RPMI7951 (cell line): ENCODE measurements at places on chromosomes 4 and X. TPM values are rescaled to one million over a fixed set of nuclear protein-coding genes. Genes with fewer than 3 reads are reported as not detected.

Gene TXK
- total RNA-seq: 2.3 and 2.5 TPM in 2 replicates

Gene VCX3A
- total RNA-seq: not detected in 2 replicates

Gene IL15
- total RNA-seq: 4.4 and 4.7 TPM in 2 replicates

Gene EMCN
- 0.59 TPM in 1 of 2 replicates, not detected in the other for total RNA-seq

Gene PRKG2
- not detected in 2 replicates for total RNA-seq

DNA sequence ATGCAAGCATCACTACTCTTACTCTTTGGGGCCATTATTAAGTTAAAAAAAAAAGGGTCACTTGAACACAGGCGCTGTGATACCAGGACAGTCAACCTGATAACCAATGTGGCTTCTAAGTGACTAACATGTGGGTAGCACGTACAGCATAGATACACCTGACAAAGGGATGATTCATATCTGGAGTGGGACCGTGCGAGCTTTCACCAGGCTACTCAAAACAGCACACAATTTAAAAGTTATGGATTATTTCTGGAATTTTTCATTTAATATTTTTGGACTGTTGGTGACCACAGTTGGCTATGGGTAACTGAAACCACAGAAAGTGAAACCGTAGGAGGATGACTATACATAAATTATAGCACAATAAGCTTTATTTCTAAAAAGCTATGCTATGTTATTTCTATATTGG is 113.8 kb upstream of the STIM2 start:
- no peak for DNase-seq

- DNase-seq: peak; percentile 29
Observed at GRCh38 chrX:103157496-103158316, 57.2 kb upstream of the BEX4 start.

GRCh38 chr4:4780729-4781244 is 78.7 kb upstream of the MSX1 start:
- peak; percentile 36 for DNase-seq

GRCh38 chrX:139532834-139533233 is 2.3 kb downstream of the F9 start:
- no peak for DNase-seq

DNA sequence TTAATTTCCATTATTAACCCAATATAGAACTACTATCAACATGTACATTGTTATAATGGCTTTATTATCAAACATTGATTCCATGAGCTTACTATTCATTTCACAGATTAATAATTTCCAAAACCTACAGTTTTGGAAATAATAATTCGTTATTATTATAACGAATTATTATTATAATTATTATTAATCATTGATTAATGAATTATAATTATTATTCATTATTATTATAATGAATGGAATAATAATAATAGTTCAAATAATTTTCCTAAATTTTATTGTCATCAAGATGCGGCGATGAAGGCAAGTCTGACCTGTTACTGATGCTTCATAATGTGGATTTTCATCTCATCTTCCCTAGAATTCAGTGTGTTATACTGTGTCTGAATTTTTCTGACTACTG is 22.0 kb downstream of the CTSO start:
- DNase-seq: no peak

GRCh38 chr4:36173905-36174304 is 70.4 kb downstream of the ARAP2 start:
- DNase-seq: no peak

DNA sequence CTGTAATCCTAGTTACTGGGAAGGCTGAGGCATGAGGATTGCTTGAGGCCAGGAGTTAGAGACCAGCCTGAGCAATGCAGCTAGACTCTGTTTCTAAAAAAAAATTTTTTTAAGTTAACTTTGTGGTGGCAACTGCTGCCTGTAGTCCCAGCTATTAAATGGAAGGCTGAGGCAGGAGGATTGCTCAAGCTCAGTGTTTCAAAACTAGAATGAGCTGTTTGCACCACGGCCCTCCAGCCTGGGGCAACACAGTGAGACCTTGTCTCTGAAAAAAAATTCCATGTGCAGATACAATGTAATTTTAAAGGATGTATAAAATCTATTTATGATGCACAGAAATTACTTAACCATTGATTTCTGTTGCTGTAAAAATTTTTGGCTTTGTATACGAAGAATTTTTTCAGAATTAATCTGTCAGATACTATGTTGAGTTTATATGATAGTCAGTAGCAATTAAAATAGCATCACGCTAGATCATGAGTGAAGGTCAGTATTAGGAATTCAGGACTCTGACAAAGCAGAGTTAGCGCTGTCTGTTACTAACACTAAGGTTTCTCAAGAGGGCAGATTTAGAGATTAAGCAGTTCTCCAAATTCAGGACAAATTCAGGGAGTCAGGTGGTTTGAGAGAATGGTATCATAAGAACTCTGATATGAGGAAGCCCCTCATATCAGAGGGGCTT is 8.3 kb upstream of the AGA start:
- peak; percentile 54 for DNase-seq

DNA sequence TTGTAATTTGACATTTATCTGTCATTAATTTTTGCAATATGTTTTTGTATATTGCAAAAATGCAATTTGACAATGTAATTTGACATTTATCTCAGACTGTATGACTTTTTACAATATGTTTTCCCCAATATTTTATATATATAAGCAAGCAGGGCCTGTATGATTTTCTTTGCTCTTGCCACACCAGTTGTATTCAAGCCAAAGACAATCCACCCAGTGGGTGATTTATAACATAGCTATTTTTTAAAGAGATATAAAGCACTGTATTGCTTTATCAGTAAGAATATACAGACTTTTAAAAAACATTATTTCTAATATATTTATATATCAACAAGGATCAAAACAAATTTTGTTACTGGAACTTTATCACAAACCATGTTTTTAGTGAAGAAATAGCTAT is 47.3 kb downstream of the SLIT2 start:
- DNase-seq: no peak

- no peak for DNase-seq
Observed at GRCh38 chrX:140355922-140356321, 148.9 kb downstream of the SOX3 start.

- DNase-seq: peak; percentile 40
Observed at GRCh38 chr4:119559044-119559647, 69.5 kb downstream of the PDE5A start.

DNA sequence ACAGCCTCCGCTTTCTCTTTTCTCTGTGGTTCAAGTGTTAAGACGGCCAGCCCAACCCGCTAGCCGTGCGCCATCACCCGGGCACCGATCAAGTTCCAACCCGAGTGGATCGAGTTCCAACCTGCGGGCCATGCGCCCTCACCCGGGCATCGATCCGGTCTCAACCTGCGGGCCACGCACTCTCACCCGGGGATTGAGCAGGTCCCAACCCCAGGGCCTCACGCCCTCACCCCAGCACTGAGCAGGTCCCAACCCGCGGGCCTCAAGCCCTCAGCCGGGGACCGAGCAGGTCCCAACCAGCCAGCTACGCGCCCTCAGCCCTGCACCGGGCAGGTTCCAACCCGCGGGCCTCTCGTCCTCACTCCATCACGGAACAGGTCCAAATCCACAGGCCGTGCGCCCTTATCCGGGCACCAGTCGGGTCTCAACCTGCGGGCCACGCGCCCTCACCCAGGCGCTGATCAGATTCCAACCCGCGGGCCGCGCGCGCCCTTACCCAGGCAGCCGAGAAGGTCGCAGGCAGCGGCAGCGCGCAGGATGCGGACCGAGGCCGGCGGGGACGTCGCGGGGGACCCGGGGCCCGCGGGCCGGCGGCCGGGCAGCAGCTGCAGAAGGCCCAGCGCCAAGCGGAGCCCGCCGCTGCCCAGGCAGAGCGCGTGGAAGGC is 443 bp downstream of the GPR143 start:
- DNase-seq: peak; percentile 50

DNA sequence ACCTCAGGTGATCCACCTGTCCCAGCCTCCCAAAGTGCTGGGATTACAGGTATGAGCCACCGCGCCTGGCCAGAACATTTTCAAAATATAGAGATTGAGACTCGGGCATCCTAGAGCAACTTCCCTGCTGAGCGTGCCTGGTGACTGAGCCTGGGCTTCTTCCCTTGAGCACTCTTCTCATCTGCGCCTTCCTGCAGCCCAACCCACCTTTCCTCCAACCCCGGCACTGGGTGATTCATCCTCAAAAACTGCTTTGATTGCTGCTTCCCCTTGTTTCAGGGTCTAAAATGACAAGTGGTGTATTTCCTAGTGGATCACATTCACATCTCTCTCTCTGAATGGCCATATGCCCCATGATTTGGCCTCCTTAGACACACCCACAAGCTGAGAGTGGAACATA is 37.8 kb downstream of the PHKA2 start:
- no peak for DNase-seq

- DNase-seq: peak; percentile 52
Observed at GRCh38 chr4:169225812-169226211, 44.9 kb downstream of the SH3RF1 start.

GRCh38 chr4:102429553-102429952 is 71.6 kb upstream of the NFKB1 start:
- DNase-seq: peak; percentile 88

GRCh38 chr4:169159624-169160171 is 111.1 kb downstream of the SH3RF1 start:
- DNase-seq: peak; percentile 30

DNA sequence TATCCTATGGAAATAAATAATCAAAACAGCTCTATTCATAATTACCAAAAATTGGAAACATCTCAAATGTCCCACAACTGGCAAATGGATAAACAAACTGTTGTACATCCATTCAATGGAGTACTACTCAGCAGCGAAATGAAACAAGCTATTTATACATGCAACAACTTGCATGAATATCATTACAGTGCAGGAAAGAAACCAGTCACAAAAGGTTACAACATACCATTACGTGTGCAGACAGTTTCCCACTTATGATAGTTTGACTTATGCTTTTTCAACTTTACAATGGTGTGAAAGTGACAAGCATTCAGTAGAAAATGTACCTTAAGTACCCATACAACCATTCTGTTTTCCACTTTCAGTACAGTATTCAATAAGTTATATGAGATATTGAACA is 82.3 kb downstream of the NEK1 start:
- DNase-seq: no peak

- DNase-seq: peak; percentile 87
Observed at GRCh38 chr4:76850010-76850441, 47.9 kb downstream of the SOWAHB start.

DNA sequence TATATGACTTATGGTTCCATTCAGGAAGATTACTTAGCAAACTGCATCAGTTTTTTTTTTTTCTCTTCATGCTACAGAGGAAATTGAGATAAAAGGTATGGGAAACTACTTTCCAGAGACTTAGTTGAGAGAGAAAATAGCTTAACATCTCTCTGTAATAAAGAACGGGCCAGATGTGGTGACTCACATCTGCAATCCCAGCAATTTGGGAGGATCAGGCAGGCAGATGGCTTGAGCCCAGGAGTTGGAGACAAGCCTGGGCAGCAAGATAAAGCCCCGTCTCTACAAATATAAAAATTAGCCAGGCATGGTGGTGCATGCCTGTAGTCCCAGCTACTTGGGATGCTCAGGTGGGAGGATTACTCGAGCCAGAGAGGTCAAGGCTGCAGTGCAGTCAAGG is 271.2 kb upstream of the TENM3 start:
- peak; percentile 67 for DNase-seq

DNA sequence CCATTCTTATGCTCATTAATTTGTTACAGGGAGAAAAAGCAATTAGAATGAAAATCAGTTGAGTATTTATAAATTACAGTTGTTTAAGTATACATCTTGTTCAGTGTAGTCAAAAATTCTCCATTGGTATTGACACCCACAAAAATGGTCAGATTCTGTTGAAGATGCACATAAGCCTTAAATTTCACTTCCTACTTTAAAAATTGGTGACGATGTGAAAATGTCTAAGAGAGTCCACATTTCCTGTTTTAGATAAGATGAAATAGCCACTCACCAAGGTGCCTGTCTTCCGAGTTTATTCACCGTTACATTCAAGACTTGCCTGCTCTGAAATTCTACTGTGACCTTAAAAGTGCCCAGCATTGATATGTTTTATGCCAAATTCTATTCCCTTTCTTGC is 93.6 kb downstream of the GPR143 start:
- DNase-seq: no peak

GRCh38 chrX:138930583-138930945 is 219.0 kb upstream of the FGF13 start:
- no peak for DNase-seq

DNA sequence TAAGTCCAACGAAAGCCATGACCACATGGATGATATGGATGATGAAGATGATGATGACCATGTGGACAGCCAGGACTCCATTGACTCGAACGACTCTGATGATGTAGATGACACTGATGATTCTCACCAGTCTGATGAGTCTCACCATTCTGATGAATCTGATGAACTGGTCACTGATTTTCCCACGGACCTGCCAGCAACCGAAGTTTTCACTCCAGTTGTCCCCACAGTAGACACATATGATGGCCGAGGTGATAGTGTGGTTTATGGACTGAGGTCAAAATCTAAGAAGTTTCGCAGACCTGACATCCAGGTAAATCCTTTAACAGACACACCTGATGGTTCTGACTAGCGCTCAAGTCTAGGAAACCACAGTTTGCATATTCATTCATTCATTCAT is 6.0 kb downstream of the SPP1 start:
- DNase-seq: no peak

DNA sequence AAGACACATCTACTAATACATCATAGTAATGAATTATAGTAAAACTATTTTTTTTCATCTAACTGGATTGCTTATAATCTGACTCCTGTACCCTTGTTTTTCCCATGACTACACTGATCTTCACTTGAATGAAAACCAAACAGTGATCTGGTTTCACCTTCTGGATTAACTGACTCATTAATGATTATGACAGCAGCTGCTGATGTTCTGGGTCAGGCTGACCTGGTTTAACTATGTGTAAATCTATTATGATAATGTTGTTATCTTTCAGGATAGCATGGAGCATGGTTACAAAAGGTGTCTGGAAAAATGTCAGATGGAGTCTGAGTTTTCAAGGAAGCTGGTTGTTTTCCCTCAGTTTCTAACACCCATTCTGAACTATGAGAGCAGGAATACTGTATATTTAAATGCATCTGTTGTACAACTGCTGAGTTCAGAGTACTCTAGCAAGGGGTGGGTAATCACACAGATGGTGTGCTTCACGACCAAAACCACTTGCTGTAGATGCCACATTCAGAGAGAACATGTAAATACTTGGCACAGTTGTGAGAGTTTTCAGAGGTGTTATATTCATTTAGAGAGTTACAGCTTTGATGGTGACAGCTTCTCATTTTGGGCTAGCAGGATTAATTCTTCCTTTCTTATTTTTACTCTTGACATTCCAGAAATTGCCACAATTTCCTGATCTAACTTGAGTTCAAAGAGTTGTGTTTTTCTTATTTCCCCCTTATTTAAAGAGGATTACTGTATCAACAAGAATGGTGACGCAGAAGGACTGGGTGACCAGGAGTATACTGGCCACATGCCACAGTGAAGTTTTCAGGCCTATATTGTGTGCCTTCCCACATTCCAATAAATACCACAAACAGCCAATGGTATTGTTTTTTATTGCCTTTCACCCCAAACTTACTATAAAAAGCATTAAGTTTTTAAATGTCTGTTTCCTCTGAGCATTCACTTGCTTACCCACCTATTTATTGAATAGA is 249.7 kb upstream of the TET2 start:
- no peak for DNase-seq
